ENCODE measurements at places on chromosomes 11 and 22.

- no peak for DNase-seq
Observed at GRCh38 chr22:19730655-19731360, 7.5 kb downstream of the GP1BB start.

DNA sequence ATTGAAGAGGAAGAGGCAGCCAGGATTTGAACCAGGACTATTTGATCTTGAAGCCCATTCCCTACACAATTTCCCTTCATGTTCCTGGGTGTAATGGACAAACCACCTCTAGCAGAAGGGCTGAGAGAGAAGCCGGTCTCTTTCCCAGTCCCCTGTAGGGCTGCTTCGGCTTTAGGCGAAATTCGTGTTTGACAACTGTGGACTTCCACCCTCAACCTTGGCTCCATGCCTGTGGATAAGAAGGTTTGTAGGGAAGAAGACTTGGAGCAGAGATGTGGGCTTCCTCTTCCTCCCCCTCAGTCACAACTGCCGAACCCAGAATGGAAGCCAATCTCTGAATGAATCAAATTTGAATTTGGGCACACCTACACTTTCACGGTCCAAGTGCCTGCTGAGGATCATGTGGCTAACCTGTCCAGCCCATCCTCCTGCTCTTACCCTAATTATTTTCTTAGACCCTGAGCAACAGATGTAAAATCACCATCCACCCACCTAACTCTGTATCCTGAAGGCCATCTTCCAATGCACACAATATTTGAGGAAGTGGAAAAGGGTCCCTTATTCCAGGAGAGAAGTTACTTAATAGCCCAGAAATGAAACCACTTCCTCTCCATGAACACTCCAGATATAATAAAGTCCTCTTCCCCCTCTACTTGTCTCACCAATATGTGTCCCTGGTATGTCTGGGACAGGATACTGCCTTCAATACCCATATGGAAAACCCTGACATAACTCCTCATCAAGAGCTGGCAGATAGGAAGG lies 10.1 kb upstream of the SCN2B start:
- DNase-seq = no peak

DNA sequence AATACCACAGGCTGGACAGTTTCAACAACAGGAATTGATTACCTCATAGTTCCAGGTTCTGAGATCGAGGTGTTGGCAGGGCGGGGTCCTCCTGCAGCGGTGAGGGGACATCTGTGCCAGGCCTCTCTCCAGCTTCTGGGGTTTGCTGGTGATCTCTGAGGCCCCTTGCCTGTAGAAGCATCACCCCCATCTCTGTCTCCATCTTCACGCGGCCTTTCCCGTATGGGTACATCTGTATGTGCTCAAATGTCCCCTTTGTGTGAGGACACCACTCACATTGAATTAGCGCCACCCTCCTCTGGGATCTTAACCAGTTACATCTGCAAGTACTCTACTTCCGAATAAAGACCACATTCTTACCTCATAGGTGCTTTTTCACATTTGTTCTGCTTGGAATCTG lies 1029.9 kb downstream of the BRD1 start:
- DNase-seq = no peak

DNA sequence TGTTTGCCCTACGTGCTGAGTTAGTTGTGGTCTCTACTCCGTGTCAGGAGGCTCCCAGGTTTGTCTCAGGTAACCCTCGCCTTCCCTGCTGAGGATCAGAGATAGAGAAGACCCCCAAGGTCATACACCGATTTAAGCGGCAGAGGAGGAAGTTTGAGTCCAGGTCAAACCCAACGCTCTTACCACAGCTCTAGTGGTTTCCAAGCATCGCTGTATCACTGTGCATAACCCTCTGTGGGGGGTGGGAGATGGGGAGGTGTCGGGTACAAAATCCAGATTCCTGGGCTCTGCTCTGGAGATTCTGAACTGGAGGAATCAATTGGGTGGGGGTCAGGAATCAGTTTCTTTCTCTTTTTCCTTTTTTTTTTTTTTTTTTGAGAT lies 627 bp downstream of the DNAJC4 start:
- no peak for DNase-seq

DNA sequence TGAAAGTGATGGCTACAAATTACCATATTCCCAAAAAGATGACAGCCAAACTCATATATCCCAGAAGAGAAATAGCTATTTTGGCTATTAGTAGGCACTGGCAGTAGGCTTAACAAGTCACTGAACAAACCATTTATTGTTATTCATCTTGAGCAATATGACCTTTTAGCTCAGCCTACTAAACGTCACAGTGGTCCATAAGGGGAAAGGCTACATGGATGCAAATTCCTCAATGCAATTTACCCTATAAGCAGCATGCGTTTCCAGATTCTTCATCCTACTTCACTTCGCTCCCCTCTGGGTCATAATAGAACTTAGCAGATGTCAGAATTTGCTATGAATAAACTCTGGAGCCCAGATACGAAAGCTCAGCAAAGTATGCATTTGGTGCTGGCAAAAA lies 114.0 kb downstream of the SIK3 start:
- DNase-seq = no peak

DNA sequence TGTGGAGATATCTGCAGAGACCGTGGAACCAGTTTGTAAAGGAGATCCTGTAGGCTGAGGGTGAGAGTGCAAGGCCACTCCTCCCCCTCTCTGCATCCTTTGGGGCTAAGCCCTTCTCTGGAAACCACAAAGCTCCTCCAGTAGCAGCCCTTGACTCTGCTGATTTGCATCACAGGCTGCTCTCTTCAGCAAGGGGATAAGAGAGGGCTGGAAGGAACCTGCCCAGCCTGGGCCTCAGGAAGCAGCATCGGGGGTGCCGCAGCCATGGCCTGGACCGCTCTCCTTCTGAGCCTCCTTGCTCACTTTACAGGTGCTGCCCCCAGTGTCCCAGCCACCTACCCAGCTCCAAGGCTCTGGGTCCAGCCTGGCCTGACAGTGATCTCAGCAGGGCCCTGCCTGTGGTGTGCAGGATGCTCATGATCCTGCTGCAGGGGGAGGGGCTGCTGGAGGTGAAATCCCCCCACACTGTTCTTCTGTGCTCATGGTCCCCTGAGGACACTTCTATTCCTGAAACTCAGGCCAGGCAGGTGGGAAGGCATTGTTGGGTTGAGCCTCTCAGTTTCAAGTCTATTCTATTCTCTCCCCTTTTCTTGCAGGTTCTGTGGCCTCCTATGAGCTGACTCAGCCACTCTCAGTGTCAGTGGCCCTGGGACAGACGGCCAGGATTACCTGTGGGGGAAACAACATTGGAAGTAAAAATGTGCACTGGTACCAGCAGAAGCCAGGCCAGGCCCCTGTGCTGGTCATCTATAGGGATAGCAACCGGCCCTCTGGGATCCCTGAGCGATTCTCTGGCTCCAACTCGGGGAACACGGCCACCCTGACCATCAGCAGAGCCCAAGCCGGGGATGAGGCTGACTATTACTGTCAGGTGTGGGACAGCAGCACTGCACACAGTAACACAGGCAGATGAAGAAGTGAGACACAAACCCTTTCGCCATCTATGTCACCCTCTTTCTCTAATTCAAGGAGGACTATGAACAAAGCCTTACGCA lies 68.5 kb upstream of the IGLL5 start:
- DNase-seq = no peak

GRCh38 chr11:28009388-28009787 lies 98.6 kb downstream of the KIF18A start:
- no peak for DNase-seq

DNA sequence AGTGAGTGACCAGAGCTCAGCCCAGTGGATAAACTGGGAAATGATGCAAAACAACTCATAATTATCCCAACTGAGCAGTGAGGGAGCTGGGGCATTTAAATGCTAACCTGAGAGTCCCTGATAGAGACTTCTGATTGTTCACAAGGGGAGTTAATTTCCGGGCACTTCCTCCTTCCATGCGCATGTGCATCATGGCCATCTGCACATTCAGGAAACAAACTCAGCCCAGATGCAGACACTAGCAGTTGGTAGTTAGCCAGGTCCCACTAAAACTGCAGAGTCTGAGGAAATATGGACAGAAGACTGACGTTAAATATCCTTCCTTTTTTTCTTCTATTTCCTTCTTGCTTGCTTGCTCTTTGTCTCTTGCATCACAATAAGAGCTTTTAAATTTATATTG lies 852.1 kb upstream of the LRRC4C start:
- no peak for DNase-seq

GRCh38 chr11:12215181-12215593 lies 104.8 kb downstream of the MICAL2 start:
- no peak for DNase-seq

- DNase-seq = no peak
Observed at GRCh38 chr11:65403607-65404121, 17.2 kb downstream of the FRMD8 start.

DNA sequence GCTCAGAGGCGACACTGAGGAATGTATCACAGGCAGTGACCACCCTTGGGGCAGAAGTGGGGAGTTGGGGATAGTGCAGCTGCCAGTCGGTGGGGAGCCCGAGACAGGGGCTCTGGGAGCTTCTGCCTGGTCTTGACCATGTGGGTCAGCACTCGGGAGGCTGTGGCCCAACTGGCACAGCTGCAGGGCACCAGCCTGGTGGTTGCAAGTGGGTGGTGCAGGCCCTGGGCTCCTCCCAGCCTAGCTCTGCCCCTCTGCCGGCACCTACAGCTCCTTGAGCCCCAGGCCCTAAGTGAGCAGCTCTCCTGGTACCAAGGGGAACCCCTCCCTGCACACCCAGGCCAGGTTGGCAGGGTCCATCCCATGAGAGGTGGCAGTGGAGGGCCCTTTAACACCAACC lies 12.6 kb upstream of the RASL10A start:
- no peak for DNase-seq

DNA sequence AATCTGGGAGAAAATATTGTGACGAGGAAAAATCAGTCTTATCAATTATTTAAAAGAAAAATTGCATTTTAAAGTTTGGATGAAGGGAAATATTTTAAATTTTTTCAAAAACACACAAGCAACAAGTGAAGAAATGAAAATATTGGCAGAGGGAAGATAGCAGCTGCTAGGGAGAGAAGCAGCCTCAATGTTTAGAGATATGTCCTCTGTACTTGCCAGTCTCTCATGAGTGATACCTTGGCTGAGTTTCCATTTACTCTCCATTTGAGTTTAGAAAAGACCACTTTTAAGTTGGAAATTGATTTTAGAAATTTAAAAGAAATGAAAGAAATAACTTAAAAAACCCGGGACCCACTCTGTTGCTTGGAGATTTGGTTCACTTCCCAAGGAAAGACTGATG lies 88.6 kb upstream of the DBX1 start:
- no peak for DNase-seq

- DNase-seq = no peak
Observed at GRCh38 chr22:47328550-47329243, 566.2 kb downstream of the TBC1D22A start.

DNA sequence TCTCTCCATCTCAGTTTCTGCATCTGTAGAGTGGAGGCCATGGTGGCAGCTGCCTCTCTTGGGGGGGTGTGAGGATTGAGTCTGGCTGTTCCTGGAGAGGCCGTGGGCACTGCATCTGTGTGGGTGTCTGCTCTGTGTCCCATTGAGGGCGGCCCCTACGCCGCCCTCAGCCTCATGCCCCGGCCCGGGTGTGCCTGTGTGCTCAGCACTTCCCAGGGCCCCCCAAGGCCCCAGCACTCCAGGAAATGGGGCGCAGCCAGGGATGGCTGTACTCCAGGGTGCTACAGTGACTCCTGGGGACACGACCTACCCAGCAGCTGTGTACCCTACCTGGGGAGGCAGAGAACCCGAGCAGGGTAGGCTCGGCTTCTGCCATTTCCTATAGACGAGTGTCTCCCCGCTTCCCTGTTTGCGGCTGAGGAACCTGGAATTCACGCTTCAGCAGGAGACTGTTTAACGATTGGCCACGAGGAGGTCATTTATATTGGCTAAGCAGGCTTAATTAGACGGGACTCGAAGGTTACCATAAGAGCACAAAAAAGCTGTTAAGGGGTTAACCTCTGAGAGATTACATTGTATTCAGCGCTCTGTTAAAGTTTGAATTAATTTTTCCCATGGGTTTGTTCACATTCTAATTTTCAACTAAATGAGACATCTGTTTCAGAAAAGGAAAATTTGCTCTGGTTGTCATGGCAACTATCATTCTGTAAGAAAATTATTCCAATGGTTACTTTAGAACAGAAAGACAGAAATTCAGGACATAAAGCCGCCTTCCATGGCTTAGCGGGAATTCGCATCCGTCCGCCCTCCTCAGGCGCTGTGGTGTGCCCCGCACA lies 76.4 kb downstream of the MPPED1 start:
- DNase-seq = no peak

DNA sequence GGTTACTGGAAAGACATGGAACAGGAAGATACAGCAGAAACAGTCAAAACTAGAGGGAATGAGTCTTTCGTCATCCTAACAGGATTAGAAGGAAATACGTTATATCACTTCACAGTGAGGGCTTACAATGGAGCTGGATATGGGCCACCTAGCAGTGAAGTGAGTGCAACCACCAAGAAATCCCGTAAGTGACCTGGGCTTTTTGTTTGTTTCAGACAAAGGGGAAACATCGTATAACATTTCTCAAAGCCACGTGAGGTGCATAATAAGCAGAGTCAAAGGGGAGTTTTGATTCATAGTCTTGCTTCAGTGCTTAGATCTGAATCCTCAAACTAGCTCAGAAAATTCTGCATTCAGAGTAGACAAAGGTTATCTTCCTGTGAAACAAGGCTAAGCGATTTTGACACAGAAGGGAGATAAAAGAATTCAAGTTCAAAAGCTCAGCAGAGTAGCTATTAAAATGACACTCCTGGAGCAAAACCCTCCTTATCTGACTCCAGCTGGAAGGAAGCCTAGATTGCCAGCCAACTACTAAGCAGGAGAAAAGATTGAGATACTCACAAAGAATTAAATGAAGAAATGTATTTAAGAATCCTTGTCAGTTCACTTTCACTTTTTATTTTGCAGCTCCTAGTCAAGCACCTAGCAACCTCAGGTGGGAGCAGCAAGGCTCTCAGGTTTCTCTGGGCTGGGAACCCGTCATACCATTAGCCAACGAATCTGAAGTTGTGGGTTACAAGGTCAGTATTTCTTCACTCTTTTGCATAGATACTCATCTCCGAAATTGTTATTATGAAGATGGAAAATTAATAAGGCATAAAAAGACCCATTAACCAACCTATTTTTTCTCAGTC lies 346.4 kb upstream of the ARHGAP42 start:
- no peak for DNase-seq

- DNase-seq = no peak
Observed at GRCh38 chr22:27997538-27997937, 78.5 kb upstream of the PITPNB start.

GRCh38 chr22:46891382-46891951 lies 129.0 kb downstream of the TBC1D22A start:
- DNase-seq = no peak

- DNase-seq = no peak
Observed at GRCh38 chr11:122649116-122649515, 6.4 kb upstream of the UBASH3B start.

DNA sequence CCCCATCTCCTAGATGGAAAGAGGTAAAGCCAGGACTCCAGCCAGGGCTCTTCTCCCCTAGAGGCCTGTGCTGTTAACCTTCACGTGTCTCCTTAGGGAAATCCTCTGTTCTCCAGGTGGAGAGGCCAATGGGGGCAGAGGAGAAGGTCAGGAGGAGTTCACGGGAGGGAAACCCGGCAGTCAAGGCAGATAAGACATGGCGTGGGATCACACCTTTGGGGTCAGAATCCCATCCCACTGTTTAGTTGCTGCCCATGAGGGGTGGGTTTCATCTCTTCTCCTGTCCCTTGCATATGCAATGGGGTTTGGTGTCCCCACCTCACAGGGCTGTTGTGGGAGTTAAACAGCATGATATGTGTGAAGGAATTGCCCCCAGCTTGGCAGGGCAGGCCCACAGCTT lies 469.7 kb downstream of the TBC1D22A start:
- no peak for DNase-seq

GRCh38 chr11:12359761-12360160 lies 17.6 kb upstream of the PARVA start:
- no peak for DNase-seq

Measured in cerebellar nuclear complex (tissue), 1 donor.